ENCODE measurements at places on chromosomes 2 and 18. TPM values are rescaled to one million over a fixed set of nuclear protein-coding genes. Genes with fewer than 3 reads are reported as not detected.

SEC11C gene
- total RNA-seq = 10.6 TPM

MOCOS gene
- 1.9 TPM for total RNA-seq

COMMD1 gene
- 60.4 TPM for total RNA-seq

CHRND gene
- total RNA-seq = not detected

BZW1 gene
- 323 TPM for total RNA-seq

CXCR1 gene
- total RNA-seq = not detected

DNA sequence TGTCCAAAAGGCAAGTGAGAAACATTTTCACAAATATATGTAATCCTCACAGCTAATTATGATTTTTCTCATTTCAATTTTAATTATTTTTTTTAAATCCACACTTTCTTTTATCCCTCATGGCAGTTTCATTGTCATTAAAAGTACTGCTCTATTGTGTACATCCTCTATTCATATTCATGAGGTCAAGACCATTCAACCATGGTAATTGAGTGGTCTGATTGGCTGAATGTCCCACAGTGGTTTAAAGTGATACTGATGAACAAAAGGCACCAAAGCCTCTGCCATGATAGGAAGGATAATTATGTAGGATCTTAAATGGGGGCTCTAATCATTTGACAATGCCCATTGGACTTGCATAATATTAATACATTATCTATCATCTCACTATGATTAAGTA, 108.4 kb upstream of the EPHA4 start:
- no peak for DNase-seq

DNA sequence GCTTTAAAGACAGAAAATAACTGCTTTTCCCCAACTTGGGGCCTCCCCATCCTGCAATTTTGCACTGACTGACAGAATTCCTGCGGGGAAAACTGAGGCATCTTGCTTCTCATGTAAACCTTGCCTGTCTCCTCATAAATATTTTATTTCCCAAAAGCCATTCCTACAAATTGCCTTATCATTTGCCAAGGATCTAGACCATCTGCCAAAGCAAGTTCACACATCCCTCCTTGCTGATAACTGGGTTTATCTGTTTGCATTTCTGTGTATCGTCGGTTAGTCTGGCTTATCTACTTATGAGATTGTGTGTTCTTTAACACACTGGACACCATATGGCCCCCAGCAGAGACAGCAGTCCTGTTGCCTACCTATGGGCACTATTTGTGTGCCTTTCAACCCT, 3.0 kb upstream of the CNGA3 start:
- DNase-seq = no peak

GRCh38 chr2:239746559-239747246, 278.4 kb downstream of the NDUFA10 start:
- DNase-seq = no peak

- DNase-seq = no peak
These were observed 84.0 kb upstream of the ITPRID2 start for GRCh38 chr2:181807526-181807925.

DNA sequence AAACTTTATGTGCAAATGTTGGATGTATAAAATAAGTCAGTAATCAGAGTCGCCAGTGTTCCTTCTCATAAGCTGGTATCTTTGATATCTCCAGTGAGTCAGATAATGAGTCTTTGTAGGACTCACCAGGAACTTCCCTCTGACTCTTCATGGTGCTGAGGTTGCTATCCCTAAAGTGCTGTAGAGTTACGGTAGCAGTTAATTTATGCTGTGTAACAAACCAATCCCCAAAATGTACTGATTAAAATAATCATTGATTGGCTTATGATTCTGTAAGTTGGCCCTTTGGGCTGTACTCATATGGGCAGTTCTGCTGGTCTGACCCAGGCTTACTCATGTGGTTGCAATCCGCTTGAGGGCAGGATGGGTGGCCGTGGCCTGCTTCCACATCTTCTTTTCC, 43.8 kb downstream of the MAIP1 start:
- DNase-seq = peak; percentile 13

DNA sequence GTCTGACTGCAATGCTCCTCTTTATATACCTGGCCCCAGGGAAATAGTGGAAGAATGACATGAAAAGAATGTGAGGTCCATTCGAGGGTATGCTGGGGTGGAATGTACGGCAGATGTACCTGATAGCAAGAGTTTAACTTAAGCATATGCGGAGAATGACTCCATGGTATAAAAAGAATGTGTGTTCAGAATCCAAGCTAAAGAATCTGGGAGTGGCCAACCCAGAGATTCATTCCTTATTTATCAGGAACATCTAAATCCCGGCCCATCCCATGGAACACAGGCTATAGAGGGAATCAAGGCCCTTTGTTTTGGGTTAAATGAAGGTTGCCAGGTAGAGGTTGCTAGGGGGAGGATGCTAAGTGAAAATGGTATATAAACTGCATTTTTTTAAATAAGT, 150.0 kb downstream of the ZNF385B start:
- no peak for DNase-seq

GRCh38 chr18:48946329-48946835, 4.4 kb downstream of the SMAD7 start:
- DNase-seq = peak; percentile 81

DNA sequence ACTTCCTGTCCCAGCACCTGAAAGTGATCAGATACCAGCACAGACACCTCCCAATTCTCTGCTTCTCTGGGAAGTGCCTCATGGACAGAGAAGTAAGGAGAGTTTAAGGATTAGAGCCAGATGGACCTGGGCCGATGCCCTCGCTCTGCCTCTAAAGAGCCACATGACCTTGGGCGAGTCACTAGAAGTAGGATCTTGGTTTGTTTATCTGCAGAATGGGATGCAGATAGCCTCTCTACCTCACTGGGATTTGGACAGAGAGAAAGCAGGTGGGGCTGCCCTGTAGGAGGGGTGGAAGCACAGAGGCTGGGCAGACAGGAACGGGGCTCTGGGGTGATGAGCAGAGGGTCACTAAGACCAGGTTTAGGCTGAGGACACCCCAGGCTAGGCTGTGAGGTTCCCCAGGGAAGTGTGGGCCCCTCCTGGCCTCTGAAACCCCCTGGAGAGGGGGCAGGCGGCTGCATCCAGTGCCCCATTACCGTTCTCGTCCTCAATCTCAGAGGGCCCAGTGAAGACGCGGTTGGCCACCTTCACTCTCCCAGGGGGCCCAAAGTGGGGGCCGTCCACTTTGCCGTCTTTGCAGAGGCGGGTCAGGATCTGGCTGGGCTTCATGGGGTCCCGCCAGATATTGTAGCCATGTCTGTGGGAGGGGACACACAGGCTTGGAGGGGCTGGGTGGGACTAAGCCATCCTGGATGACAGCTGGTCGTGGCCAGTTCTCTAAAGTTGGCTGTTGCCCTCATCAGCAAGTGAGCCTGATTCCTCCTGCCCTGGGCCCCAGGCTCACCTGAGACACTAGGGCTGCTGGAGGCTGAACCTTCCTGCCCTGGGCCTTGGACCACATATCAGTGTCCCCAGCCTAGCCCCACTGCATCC, 13.3 kb downstream of the OTOF start:
- no peak for DNase-seq

DNA sequence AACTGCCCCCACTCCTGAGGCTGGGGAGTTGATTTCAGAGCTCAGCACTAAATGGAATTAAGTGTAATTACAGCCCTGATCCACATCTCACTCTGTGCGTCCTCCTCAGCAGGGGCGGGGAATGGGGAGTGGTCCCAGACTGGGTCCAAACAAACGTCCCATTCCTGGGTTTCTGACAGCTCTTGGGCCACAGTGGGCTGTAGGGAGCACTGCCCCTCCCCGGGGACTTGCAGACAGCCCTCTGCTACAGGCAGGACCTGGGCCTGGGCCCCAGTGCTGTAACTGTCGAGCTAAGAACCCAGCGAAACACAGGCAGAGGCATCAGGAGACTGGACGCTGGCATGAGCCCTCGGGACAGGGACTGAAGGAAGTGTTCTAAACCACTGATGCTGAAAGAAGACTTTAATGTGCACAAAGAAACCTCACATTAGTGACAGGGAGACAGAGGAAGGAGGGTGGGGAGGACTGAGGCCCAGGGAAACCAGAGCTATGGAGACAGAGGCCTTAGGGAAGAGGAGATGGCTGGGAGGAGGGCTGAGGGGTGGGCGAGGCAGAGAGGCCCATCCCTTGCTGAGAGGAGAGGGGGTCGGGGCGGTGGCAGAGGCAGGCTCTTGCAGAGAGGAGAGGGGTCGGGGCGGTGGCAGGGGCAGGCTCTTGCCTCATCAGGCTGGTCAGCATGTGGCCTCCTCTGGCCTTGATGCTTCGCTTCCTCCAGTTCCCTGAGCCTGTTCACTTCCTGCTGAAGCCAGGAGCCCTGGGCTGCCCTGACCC, 5.8 kb upstream of the SEMA4C start:
- DNase-seq = no peak

DNA sequence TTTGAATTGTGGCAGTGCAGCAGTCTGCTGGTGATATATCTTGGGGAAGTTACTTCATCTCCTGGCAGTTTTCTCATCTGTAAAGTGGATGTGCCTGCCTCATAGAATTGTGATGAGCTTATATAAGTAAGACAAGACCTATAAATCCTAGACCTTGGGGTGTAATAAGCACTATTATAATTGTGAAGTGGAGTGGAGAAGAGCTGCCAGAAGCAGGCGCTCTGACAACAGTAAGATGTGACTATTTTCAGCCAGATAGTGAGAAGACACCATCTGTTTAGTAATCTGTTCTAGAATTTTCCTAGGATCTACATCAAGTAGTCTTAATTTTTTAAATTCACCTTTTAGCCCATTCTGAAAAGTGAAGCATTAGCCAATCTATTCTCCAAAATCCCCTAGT, 85.6 kb upstream of the TSPYL6 start:
- DNase-seq = no peak

- no peak for DNase-seq
These were observed 148.4 kb downstream of the DOCK10 start for GRCh38 chr2:224893848-224894247.

- no peak for DNase-seq
These were observed 189.2 kb downstream of the LAMA1 start for GRCh38 chr18:6928359-6928758.

Data from IMR-90 (cell line).